T follicular helper cell (primary cell): ENCODE measurements at places on chromosomes 5 and 9.

DNA sequence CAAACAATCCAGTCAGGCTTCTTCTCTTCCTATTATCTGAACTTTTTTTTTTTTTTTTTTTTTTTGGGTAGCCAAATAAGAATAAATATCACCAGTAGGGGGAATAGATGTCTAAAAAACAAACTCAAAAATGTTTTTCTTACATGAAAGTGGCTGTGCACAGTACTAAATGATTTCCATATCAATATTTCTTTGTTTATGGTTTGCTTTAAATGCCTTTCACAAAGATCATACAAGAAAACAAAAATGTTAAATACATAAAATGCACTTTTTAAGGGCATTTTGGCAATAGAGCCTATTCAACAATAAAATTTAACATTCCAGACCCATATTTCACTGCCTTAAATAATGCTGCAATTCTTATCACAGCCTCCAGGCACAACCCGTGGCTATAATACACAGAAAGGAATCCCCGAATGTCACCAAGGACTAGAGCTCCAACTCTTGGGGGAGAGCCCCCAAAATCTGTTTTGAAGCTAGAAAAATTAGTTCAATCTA, 91.1 kb upstream of the TBCA start:
- no peak for DNase-seq

- no peak for DNase-seq
These were observed 169.6 kb downstream of the RORB start for GRCh38 chr9:74666625-74667316.

- DNase-seq, result no peak
These were observed 155.5 kb downstream of the FGF10 start for GRCh38 chr5:44233691-44234090.

- DNase-seq, result no peak
These were observed 193.0 kb upstream of the C9orf72 start for GRCh38 chr9:27766073-27766835.

GRCh38 chr5:95956021-95956899, 5.4 kb downstream of the ELL2 start:
- DNase-seq, result no peak
